ENCODE measurements at places on chromosomes 3 and 15.

DNA sequence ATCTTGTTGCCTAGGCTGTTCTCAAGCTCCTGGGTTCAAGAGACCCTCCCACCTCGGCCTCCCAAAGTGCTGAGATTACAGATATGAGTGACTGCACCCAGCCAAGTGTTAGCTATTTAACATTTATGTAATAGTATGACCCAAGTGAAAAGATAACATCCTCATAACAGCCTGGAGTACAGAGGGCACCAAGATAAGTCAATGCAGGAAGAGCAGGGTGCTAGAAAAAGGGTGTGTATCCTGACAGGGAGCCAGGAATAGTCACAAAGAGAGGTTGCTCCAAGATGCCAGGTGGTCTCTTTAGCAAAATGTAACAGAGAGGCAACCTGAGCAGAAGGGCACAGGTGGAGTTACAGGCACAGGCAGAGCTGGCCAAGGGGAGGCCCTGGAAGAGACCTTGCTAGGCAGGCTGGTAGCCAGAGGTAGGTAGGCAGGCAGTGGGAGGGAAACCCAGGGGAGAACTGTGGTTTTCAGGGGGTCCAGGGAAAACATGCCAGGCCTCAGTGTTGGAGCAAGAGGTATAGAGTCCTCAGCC lies 277.4 kb downstream of the ERC2 start:
- no peak for DNase-seq

DNA sequence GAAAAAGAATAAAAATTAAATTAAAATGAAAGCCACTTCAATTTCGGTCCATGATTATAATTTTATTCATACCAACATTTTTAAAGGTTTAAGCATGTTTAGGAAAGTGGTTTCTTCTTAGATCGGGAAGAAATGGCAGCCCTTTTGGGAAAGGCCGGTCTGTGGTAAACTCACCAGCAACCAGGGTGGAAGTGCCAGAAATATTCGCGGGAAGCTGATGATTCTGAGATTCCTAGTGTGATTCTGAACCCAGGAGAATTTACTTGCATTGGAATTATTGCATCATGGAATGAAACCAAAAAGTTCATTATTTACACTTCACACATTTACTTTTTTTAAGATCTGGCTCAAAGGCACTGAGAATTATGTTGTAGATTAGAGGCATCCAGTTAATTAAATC lies 97.2 kb upstream of the CCNL1 start:
- DNase-seq: no peak

- no peak for DNase-seq
Measured at GRCh38 chr15:100765467-100766241, 114.0 kb upstream of the ALDH1A3 start.

GRCh38 chr3:174973465-174973864 lies 114.3 kb downstream of the NAALADL2 start:
- no peak for DNase-seq

DNA sequence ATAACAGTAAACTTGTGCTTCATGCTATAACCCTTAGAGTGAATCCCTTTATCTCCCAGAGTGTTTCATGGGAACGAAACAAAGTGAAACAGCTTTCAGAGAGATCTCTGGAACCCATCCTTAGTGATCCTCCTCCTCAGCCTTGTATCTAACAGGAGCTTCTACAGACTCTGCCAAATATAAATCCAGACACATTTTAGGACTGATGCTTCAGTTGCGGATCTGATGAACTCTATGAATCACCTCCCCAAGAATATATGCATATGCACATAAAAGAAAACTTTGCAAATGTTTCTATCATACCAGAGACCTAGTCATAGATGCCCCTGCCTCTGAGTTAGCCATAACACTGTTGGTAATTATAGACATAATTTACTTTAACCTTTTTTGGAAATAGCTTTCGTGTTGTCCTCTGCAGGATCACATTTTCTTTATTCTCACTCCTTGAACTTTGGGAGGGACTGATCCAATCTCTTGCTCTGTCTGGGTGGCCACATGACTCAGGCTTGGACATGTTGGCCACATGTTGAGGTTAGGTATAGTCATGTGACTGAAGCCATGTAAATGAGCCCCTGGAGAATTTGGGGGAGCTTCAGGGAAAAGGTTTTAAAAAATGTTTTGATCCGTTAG lies 306.4 kb upstream of the CNTN3 start:
- DNase-seq: no peak

DNA sequence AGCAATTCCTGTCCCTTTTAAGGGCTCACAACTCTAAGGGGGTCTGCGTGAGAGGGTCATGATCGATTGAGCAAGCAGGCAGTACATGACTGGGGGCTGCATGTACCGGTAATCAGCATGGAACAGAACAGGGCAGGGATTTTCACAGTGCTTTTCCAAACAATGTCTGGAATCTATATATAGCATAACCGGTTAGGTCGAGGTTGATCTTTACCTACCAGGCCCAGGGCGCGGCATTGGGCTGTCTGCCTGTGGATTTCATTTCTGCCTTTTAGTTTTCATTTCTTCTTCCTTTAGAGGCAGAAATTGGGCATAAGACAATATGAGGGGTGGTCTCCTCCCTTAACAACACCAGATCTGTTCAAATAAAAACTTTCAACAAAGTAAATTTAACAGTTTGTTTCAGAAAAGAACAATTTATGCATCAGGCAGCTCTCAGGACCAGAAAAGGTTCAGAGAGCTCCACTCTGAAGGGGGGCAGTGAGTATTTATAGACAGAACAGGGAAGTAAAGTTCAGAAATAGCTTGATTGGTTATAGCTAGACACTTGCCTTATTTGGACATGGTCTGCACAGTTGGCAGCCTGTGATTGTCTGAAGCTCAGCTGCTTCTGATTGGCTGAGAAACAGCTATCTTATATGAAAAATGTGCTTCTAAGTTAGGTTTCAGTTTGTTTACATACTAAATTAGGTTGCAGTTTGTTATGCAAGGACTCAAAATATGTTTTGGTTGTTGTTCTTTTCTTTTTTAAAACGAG lies 17.2 kb upstream of the B4GALT4 start:
- no peak for DNase-seq

GRCh38 chr3:48560648-48561018 lies 2.9 kb downstream of the UCN2 start:
- DNase-seq: no peak

DNA sequence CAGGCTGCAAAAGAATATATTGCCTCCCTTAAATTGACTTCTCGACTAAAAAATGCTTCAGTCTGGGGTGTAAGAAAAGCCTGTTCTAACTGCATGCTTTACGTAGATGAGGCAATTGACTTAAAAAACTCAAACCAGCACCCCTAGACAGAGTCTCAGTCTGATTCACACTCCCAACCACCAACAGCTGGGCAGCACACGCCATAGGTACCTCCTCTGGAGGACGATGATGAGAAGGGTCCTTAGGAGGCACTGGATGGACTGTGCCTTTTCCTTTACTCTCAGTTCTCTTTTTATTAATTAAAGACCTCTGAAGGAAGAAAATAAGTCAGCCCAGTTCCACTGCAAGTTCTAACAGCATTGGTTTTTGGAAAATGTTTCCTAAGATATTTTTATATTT lies 175.0 kb downstream of the PDZRN3 start:
- no peak for DNase-seq

GRCh38 chr3:119322021-119322834 lies 28.0 kb downstream of the ARHGAP31 start:
- DNase-seq: no peak

DNA sequence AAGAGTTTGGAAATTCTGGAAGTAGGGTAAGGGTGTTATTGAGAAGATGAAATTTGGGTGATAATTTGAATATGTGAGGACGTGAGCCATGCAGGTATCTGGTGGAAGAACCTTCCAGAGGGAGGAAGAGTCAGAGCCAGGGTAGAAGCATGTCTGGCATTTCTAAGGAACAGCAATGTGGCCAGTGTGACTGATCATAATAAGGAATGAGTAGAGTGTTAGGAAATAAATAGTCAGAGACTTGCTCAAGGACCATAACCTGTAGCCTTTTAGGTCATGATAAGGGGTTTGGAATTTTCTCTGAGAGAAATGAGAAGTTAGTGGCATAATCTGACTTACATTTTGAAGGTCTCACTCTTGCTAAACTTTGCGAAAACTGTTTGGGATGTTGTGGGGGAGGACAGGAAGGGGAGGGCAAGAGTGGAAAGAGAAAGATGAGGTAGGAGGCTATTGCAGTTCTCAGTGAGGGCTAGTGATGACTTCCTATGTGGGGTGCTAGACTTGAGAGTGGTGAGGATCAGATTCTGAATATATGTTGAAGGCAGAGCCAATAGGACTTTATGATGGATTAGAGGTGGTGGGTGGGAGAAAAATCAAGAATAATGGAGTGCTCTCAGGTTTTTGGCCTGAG lies 568.3 kb downstream of the AGBL1 start:
- no peak for DNase-seq

DNA sequence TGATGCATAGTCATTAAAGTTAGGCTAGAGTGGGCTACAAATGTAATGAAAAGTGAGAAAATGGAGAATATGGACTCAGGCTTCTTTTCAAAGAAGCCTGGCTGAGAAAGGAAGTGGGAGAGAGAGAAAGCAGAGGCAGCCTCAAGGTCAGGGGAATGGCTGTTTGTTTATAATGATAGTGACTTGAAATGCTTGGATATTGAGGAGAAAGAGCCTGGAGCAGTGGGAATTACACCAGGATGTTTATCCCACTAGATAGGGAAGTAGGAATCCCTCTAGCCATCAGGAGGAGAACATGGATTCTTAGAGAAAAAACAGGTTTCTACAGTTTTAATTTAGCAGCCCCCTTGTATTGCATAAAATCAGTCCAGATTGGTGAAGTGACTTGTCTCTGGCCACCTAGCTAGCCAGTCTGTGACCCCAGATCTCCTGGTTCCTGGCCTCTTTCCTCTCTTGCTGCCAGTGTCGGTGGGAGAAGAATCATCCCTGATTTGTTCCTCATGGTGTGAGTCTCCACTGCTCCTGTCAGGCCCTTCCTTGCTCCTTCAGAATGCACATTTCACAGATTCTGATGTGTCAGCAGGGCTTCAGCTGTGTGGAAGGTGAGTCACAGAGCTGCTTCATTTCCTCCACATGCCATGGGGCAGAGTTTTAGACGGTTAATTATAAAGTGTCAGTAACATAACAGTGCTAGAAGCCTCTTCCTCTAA lies 32.9 kb downstream of the SEMA6D start:
- no peak for DNase-seq

DNA sequence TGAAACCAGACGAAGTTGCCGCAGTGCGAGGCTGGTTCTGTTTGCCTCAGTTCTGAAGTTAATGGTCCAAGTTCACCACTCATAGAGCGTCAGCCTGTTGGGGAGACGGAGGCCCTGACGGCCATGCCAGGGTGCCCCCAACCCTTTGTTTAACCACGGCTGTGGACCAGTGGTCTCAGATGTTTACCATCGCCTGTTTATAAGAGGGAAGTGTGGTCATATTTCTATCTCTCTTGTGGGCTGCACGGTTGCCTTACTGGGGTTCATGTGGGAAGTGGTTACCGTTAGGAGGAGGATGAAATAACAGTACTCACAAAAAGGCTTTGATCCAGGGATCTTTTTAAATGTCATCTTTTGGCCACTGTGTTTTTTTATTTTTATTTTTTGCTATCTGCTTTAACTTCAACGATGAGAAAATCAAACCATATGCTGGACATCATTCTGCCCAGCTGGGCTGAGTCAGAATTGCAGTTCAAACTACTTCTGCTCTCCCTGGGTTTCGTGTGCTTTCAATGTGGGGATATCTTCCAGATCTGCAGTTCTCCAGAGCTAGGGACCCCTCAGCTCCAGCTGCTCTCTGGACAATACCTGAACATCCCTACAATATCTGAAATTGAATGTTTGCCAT lies 17.8 kb downstream of the SMAD3 start:
- DNase-seq: no peak

Measured in activated CD8-positive, alpha-beta memory T cell treated with anti-CD3 and anti-CD28 coated beads for 1 hour (primary cell).